ENCODE measurements at places on chromosomes 5 and 9.

- no peak for DNase-seq
Measured at GRCh38 chr5:139634541-139634940, 13.6 kb upstream of the CXXC5 start.

DNA sequence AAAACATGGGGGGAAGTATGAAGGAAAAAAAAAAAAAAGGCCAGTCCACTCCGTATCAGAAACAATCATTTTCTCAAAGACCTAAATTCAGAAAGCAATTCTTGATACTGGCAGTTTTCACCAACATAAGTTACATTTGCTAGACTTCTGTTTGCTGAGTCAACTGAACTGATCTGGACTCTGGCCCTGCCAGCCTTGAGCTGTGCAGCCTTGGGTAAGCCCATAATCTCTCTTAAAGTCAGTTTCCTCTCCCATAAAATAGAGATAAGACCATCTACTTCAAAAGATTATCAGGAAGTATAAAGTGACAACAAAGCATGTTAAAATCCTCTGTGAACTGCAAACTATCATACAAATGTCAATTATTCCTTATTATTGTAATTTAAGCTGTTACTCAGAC is 106.8 kb downstream of the MAPKAP1 start:
- no peak for DNase-seq

- DNase-seq: no peak
Measured at GRCh38 chr9:134301387-134302129, 24.7 kb upstream of the RXRA start.

DNA sequence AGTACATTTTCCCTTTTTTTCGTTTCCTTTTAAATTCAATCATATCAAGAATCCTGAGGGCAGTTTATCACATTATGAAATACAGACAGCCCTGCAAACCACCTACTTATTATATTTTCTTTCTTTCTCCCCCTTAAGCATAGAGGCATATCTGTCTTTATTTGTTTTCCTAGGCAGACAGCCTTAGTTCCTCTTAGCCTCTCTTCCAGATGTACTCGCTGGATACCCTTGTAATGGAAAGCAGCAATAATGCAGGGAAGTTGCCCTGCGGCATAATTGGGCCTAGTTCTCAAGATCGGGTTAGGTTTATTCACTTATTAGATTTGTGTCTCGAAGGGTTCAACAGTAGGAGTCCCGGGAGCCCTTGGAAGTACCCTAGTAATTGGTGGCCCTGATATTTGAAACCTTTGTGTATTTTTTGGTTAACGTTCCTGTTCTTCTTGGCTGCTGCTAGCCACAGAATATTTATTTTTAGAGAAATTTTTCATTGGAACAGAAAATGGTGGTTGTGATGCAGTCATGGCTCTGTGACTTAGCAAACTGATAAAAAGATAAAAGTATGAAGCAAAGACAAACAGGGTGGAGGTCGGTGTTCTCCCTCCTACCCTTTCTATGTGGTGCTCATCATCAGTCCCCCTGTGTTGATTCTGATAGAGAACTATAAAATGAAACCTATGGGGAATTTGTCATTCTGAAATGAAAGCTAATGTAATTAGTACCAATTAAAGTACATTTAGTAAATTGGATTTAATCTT is 6.4 kb downstream of the TLE4 start:
- DNase-seq: no peak

GRCh38 chr5:178487911-178488600 is 102.1 kb downstream of the COL23A1 start:
- no peak for DNase-seq

GRCh38 chr9:2622461-2623287 is 1.1 kb downstream of the VLDLR start:
- peak; percentile 10 for DNase-seq

GRCh38 chr5:126300293-126300692 is 122.9 kb upstream of the GRAMD2B start:
- DNase-seq: no peak

- no peak for DNase-seq
Measured at GRCh38 chr5:126896170-126896702, 119.3 kb downstream of the LMNB1 start.

DNA sequence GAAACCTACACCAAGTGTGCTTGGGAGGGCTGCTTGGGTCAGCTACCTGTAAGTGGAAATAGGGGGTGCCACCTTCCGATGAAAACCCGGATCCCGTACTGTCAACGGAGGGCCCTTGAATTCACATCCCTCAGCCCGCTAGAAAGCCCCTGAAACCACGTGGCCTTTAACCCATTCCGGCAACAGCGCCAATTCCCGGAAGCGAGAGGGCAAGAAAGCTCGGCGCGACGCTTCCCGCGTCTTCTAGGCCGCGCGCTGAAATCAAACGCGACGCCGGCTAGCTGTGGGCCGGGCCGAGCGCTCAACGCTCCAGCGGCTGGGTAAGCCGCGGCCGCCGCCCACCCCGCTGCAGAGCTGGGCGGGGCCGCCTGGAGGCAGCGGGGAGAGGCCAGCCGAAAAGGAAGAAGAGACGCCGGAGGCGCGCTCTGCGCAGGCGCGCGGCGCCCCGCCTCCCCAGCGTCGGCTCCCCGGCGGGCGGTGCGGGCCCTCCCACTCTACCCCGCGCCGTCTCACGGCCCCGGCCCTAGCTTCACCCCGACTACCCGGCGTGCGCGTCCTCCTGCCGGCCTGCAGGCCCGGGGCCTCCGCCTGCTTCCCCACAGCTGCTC is at the start of gene KIF2A:
Gene KIF2A (plus strand): TSS at position 492 of the 608 bp plus-strand sequence. CDS start 267 bp downstream, outside the sequence.
- peak; percentile 98 for DNase-seq

DNA sequence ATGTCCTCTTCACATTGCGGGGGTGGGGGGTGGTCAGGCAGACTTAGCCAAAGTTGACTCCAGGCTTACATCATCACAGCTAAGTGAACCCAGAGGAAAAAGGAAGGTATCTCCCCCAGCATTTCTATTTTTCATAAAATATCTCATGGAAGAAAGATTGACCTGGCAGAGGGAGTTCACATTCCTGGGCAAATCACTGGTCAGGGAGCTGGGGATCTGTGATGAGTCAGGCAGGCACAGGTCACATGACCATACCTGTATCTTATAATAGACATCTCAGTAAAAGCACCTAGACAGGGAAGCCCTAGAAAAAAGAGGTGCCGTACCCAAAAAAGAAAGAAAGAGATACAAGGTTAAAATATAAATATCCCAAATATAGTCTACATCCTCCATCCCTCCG is 57.3 kb upstream of the WWC1 start:
- DNase-seq: no peak

- no peak for DNase-seq
Measured at GRCh38 chr5:115639377-115639776, 13.5 kb upstream of the TMED7 start.

- no peak for DNase-seq
Measured at GRCh38 chr9:124503713-124504529, 3.3 kb downstream of the NR5A1 start.

GRCh38 chr5:90226433-90227099 is 183.0 kb downstream of the CETN3 start:
- DNase-seq: no peak

- DNase-seq: no peak
Measured at GRCh38 chr5:173010021-173010420, 26.4 kb downstream of the ATP6V0E1 start.

GRCh38 chr9:88923653-88924288 is 67.5 kb upstream of the S1PR3 start:
- no peak for DNase-seq

DNA sequence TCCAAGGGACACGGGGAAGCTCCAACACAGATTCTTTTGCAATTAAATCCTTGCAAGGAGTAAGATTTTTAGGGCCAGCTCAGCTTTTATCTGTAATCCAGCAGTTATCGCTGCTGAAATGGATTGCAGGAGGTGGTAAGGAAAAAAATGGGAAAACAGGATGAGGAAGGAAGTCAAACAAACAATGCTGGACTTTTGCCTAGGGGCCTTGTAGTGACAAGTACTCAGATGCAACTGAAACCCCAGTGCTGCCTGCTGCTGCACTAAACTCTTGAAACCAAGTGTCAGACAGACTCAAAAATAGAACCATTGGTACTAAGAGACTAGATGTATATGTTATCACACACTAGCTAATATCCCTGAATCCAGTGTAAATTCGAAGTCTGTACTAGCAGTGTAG is 309.2 kb downstream of the CTNND2 start:
- DNase-seq: no peak

Measured in AG08395 (cell line).